ENCODE measurements at places on chromosomes 5 and 9. TPM values are rescaled to one million over a fixed set of nuclear protein-coding genes. Genes with fewer than 3 reads are reported as not detected.

- H3K27ac ChIP-seq = no peak overlapping the region
- no peaks in the 10 kb centered on the region for H3K4me1 ChIP-seq
Observed at GRCh38 chr9:36640771-36641381, 68.2 kb downstream of the MELK start.

DNA sequence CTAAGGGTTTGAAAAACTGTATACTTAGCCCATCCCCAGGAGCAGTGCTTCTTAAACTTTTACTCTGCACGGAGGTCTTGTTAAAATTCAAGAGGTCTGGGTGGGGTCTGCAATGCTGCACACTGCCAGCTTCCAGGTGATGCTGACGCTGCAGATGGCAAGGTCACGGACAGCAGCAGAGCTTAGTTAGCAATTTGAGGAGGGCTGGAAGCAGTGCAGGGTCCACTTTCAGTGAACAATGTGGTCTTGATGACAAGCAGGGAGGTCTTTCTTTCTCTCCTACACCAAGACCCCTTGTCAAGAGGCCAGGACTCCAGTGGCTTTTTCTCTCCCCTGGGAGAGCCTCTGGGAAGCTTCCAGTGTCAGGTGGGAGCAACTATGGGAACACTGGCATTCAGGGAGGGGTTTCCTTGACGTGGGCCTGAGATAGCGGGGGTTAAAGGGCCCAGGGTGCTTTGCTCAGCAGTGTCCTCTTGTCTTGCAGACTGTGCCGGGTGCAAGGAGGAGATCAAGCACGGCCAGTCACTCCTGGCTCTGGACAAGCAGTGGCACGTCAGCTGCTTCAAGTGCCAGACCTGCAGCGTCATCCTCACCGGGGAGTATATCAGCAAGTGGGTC is 65.0 kb upstream of the AFAP1L1 start:
- no peaks in the 10 kb centered on the region for H3K27me3 ChIP-seq
- peak; percentile 20 for DNase-seq
- H3K27ac ChIP-seq = peak overlapping the region; percentile 38
- H3K4me1 ChIP-seq = no peaks in the 10 kb centered on the region
- H3K36me3 ChIP-seq = no peaks in the 10 kb centered on the region
- H3K4me3 ChIP-seq = no peak overlapping the region

NSA2 gene
- 165 TPM for total RNA-seq

DNA sequence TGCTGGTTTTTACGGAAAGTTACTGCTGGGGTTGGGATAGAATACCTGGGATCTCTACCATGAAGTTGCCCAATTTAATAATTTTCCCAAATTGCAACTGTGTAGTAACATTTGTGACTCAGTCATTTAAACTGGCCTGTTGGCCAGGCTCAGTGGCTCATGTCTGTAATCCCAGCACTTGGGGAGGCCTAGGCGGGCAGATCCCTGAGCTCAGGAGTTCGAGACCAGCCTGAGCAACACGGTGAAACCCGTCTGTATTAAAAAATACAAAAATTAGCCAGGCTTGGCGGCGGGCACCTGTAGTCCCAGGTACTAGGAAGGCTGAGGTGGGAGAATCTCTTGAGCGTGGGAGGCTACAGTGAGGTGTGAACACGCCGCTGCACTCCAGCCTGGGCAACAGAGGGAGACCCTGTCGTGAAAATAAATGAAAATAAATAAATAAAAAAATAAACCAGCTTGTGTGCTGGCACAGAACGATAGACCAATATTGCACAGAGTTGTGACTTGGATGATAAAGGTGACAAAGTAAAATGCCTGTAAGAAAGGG is 160.7 kb upstream of the ZNF608 start:
- H3K27me3 ChIP-seq = no peaks in the 10 kb centered on the region
- no peak overlapping the region for H3K4me3 ChIP-seq
- H3K27ac ChIP-seq = no peak overlapping the region
- DNase-seq = no peak
- H3K4me1 ChIP-seq = peaks cover 27% of the 10 kb centered on the region

GRCh38 chr5:74613283-74613682 is 27.2 kb downstream of the ENC1 start:
- H3K4me1 ChIP-seq = no peaks in the 10 kb centered on the region
- no peak overlapping the region for H3K27ac ChIP-seq
- no peaks in the 10 kb centered on the region for H3K36me3 ChIP-seq
- DNase-seq = no peak
- no peak overlapping the region for H3K4me3 ChIP-seq
- no peaks in the 10 kb centered on the region for H3K27me3 ChIP-seq

DNA sequence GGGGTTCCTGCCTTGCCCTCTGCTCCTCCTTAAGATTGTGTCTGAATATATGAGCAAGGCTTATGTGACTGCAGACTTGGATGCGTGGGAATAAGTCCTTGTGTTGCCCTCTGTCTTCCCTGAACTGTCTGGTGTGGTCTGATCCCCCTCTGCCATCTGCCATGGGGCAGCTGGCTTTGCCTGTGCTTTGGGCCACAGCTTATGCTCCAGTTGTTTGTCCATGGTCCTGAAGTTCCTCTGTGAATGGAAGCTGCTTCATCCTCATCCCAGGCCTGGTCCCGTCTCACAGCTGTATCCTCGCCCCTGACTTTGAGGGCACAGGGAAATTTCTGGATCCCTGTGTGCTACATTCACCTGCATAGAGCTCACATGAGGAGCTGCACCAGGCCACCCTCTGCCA is 14.7 kb downstream of the IL31RA start:
- H3K36me3 ChIP-seq = no peaks in the 10 kb centered on the region
- H3K4me3 ChIP-seq = no peak overlapping the region
- H3K27me3 ChIP-seq = peaks cover 3% of the 10 kb centered on the region
- DNase-seq = no peak
- H3K4me1 ChIP-seq = no peaks in the 10 kb centered on the region

TRIM32 gene
- 18.0 TPM for total RNA-seq

DNA sequence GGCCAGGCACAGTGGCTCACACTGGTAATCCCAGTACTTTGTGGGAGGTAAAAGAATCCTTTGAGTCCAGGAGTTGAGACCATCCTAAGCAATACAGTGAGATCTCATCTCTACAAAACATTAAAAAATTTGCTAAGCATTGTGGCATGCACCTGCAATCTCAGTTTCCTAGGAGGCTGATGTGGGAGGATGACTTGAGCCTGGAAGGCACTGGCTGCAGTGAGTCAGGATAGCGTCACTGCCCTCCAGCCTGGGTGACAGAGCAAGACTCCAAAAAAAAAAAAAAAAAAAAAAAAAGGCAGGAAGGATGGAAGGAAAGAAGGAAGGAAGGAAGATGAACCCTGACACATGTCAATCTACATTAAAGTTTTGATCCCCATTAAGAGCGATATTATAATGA is 1452.2 kb upstream of the ACO1 start:
- no peaks in the 10 kb centered on the region for H3K27me3 ChIP-seq
- H3K27ac ChIP-seq = no peak overlapping the region
- no peaks in the 10 kb centered on the region for H3K4me1 ChIP-seq
- peak; percentile 8 for DNase-seq

GRCh38 chr9:99660191-99660636 is 161.5 kb upstream of the NR4A3 start:
- H3K36me3 ChIP-seq = no peaks in the 10 kb centered on the region
- H3K4me3 ChIP-seq = no peak overlapping the region
- H3K27me3 ChIP-seq = no peaks in the 10 kb centered on the region

GRCh38 chr9:131382850-131383729 is 10.8 kb upstream of the PRRC2B start:
- no peaks in the 10 kb centered on the region for H3K27me3 ChIP-seq
- peak; percentile 77 for DNase-seq
- H3K27ac ChIP-seq = peak overlapping the region; percentile 78
- H3K4me3 ChIP-seq = no peak overlapping the region
- H3K4me1 ChIP-seq = peaks cover 8% of the 10 kb centered on the region

- no peak overlapping the region for H3K27ac ChIP-seq
- H3K27me3 ChIP-seq = no peaks in the 10 kb centered on the region
- H3K4me1 ChIP-seq = peaks cover 18% of the 10 kb centered on the region
- peak; percentile 33 for DNase-seq
- no peaks in the 10 kb centered on the region for H3K36me3 ChIP-seq
Observed at GRCh38 chr5:142065273-142065672, 43.3 kb upstream of the NDFIP1 start.

- H3K27me3 ChIP-seq = no peaks in the 10 kb centered on the region
- H3K4me1 ChIP-seq = peaks cover 14% of the 10 kb centered on the region
- DNase-seq = no peak
- no peak overlapping the region for H3K27ac ChIP-seq
Observed at GRCh38 chr5:173751266-173751600, 134.8 kb upstream of the BOD1 start.

- no peak overlapping the region for H3K27ac ChIP-seq
- peaks cover 17% of the 10 kb centered on the region for H3K4me1 ChIP-seq
- H3K27me3 ChIP-seq = no peaks in the 10 kb centered on the region
- H3K4me3 ChIP-seq = peak overlapping the region; percentile 60
Observed at GRCh38 chr5:138755084-138755748, 2.0 kb downstream of the CTNNA1 start.

BTNL3 gene
- total RNA-seq = 0.18 TPM

PAX5 gene
- total RNA-seq = 0.22 TPM

C5orf58 gene
- not detected for total RNA-seq

MYORG gene
- 33.8 TPM for total RNA-seq

COL23A1 gene
- 0.50 TPM for total RNA-seq

FOXD4L3 gene
- not detected for total RNA-seq

GRCh38 chr9:14051419-14051818 is 262.5 kb downstream of the NFIB start:
- no peaks in the 10 kb centered on the region for H3K27me3 ChIP-seq
- no peak overlapping the region for H3K27ac ChIP-seq
- DNase-seq = no peak
- H3K36me3 ChIP-seq = no peaks in the 10 kb centered on the region

SLC6A7 gene
- not detected for total RNA-seq

DNA sequence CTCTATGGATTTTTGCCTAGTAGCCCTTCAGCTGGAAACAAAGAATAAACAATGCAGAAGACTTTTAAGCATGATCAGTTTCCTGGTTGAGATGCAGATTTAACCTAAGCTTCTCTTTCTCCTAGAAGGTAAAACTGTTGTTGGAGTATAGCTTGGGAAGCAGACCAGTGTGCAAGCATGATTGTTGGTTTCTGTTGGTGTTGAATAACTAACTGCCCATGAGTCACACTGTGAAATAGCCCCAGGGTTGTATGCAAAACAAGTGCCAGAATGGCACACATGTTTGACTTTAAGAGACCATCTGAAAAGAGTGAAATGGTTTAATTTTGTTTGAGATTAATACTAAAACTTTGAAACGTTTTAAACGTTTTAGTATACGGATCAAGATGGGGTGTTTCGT is 227.1 kb downstream of the ARHGEF28 start:
- peak overlapping the region; percentile 45 for H3K27ac ChIP-seq
- H3K36me3 ChIP-seq = no peaks in the 10 kb centered on the region
- H3K4me1 ChIP-seq = peaks cover 12% of the 10 kb centered on the region
- H3K4me3 ChIP-seq = no peak overlapping the region

- no peaks in the 10 kb centered on the region for H3K4me1 ChIP-seq
- H3K27me3 ChIP-seq = peaks cover 3% of the 10 kb centered on the region
- no peak for DNase-seq
Observed at GRCh38 chr5:174221436-174221835, 175.9 kb downstream of the NSG2 start.

DNA sequence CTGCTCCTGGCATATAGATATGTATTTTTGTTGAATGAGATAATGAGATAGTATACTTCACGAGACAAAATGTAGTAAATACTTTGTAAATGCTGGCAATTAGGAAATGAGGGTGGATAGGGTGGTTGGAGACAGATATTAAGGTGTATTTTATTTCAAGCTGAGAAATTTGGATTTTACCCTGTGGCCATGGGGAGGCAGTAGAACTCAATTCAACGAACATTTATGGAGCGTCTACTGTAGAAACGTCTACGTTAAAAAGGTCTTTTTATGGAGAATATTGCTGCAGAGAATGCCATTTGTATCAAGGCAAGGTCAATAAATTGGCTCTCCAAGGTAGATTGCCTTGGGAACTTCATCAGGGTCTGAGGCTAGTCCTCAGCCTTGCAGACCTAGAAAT is 21.5 kb upstream of the RALGPS1 start:
- peak; percentile 7 for DNase-seq
- H3K27me3 ChIP-seq = no peaks in the 10 kb centered on the region
- H3K27ac ChIP-seq = no peak overlapping the region
- no peaks in the 10 kb centered on the region for H3K36me3 ChIP-seq
- H3K4me1 ChIP-seq = no peaks in the 10 kb centered on the region

- peaks cover 62% of the 10 kb centered on the region for H3K4me1 ChIP-seq
- no peaks in the 10 kb centered on the region for H3K27me3 ChIP-seq
- peak overlapping the region; percentile 81 for H3K27ac ChIP-seq
- no peaks in the 10 kb centered on the region for H3K36me3 ChIP-seq
- H3K4me3 ChIP-seq = peak overlapping the region; percentile 4
Observed at GRCh38 chr5:91024727-91025126, 358.4 kb downstream of the ARRDC3 start.

- no peaks in the 10 kb centered on the region for H3K27me3 ChIP-seq
- H3K36me3 ChIP-seq = no peaks in the 10 kb centered on the region
- H3K4me1 ChIP-seq = no peaks in the 10 kb centered on the region
Observed at GRCh38 chr5:92945605-92946097, 635.4 kb downstream of the NR2F1-AS1 start.

DNA sequence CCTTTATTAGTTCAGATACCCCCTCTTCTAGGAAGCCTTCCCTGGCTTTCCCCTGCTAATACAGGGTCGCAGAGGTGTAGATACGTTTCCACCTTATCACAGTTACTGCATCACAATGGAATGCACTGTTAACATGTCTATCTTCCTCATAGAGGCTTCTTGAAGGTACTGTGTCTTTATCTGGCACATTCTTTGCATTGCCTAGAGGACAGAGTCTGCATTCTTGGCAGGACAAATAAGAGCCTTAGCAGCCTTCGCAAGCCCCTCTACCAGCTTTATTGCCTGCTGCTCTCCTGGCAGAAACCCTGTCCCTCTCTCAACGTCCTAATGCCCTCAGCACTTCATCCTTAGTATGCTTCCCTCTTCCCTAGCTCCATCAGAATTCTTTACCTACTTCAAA is 31.6 kb downstream of the SLC1A3 start:
- H3K4me3 ChIP-seq = no peak overlapping the region
- DNase-seq = no peak
- H3K4me1 ChIP-seq = no peaks in the 10 kb centered on the region
- H3K27me3 ChIP-seq = no peaks in the 10 kb centered on the region
- no peaks in the 10 kb centered on the region for H3K36me3 ChIP-seq

DNA sequence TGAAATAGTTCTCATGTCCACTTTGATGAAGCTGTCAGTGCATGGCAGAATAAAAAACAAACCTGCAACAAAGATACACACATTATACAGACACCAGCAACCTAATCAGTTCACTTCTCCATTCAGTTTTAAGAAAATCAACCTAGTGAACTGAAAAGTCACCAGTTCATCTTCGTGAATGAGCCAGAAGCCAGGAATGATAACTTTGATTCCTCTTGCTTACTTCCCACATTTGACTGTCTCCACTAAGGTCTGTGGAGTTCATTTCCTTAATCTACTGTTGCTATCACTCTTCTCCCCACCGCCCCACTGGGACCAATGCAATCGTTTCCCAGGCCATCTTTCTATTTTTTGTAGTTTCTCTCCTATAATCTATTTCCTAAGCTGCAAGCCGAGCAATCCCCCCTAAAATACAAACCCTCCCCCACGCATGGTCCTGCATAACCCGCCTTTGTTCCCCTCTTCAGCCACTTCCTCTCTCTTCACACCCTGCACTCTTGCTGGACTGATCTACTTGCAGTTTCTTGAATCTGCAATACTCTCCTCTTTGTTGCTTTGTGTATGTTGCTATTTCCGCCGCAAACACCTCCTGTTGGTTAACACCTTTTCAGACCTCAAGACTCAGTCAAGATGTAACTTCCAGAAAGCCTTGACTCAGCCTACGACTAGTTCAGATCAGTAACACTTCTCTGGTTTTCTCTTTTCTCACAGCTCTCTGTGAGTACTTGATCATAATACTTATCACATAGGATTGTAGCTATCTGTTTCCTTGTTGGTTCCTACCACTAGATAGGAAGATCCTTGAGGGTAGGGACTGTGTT is 16.6 kb downstream of the STOM start:
- H3K4me1 ChIP-seq = peaks cover 76% of the 10 kb centered on the region
- H3K36me3 ChIP-seq = peaks cover 43% of the 10 kb centered on the region
- no peak overlapping the region for H3K4me3 ChIP-seq
- H3K27me3 ChIP-seq = no peaks in the 10 kb centered on the region
- peak overlapping the region; percentile 42 for H3K27ac ChIP-seq

DRD1 gene
- 0.35 TPM for total RNA-seq

ENHO gene
- not detected for total RNA-seq

TAF11L2 gene
- total RNA-seq = not detected
